HT1080 (cell line): ENCODE measurements at places on chromosomes 1 and 21. TPM values are rescaled to one million over a fixed set of nuclear protein-coding genes. Genes with fewer than 3 reads are reported as not detected.

The CYP2J2 gene
- total RNA-seq = 1.5 TPM in 2 replicates

DNA sequence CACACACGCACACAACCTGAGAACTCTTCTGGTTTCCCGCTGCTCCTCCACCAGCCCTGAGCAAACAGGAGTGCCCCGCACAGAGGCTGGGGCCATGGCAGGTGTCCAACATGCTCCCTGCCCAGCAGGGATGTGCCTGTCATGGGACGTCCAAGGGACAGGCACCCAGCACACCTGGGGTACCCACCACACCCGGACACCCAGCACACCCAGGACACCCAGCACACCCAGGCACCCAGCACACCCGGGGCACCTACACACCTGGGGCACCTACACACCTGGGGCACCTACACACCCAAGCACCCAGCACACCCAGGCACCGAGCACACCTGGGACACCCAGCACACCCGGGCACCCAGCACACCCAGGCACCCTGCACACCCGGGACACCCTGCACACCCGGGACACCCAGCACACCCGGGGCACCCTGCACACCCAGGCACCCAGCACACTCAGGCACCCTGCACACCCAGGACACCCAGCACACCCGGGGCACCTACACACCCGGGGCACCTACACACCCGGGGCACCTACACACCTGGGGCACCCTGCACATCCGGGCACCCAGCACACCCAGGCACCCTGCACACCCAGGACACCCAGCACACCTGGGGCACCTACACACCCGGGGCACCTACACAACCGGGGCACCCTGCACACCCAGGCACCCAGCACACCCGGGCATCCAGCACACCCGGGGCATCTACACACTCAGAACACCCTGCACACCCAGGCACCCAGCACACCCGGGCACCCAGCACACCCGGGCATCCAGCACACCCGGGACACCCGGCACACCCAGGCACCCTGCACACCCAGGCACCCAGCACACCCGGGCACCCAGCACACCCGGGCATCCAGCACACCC, 37.9 kb downstream of the UBE2G2 start:
- no peak for DNase-seq

- peak; percentile 91 for DNase-seq
These were observed 3.3 kb upstream of the UTP11 start for GRCh38 chr1:38009088-38009840.

The S100A12 gene
- total RNA-seq = not detected in 2 replicates

DNA sequence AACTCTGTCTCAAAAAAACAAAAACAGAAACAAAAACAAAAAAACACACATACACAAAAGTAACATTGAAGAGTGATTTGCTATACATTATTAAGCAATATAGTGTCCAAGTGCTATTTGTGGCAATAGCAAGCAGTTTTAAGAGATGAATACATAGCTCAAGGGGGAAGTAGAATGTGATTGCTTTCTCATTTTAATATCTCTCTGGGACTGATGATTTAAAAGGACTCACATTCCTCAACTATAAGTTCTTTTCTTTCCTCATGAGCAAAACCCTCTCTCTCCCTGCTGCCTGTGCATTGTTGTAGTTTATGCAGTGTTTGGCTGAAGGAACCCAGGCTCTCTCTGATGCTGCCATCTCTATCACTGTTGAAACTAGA, 47.0 kb upstream of the CSF1 start:
- no peak for DNase-seq
